ENCODE measurements at places on chromosomes 11 and 22.
A peak's percentile ranks its signal among the peaks of the same experiment; 100 is the strongest.

- DNase-seq, result no peak
Measured at GRCh38 chr11:71486320-71486719, 33.3 kb downstream of the NADSYN1 start.

DNA sequence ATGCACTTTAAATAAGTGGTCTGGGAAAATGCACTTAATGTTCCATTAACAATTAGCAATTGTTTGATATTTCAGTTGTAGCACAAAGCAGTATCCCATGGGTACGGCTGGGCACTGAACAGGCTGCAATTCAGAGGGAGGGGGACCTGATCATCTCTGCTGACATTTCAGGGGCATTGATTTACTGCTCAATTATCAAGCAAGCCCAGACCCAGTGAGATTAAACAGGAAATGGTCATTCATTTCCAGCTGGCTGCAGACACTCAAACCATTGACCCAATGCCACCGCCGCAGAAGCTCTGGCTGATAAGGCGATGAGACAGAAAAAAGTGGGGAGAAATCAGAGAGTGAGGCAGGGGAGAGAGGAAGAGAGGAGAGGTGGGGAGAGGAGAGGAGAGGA, 1.2 kb downstream of the GPR83 start:
- DNase-seq, result no peak

DNA sequence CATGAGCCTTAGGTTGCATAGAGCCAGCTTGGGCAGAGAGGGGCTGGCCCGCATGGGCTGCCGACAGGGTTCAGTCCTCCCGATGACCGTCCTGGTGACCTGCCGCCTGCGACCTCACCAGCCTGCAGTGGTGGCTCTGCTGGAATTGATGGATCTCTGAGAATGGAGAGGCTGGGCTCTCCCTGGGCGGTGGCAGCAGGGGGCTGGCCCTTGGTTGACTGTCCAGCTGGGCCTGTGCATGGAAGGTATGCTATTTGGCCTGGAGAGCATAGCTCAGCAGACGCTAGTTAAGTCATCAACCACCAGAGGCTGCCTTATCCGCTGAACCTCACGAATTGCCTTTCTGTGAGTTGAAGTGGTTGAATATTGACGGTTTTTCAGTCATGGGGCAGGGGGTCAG, 19.7 kb downstream of the GRAMD4 start:
- peak; percentile 68 for DNase-seq

DNA sequence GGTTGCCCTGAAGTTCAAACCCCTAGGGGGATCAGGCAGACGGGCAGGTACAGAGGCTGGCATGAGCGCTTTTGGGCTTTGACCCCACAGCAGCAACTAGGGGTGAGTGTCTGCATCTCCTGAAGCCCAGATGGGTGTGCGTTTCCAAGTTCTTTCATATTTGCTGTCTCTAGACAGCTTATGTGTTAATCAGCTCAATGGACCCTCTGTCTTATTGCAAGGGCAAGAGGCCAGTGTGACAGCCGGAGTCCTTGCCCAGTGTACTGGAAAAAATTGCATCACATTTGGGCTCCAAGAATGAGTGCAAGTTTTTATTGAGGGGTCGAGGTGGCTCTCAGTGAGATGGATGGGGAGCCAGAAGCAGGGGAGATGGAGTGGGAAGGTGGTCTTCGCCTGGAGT, 1863.7 kb upstream of the RAG2 start:
- DNase-seq, result no peak

GRCh38 chr22:17164392-17165024, 5.4 kb upstream of the HDHD5 start:
- no peak for DNase-seq

- no peak for DNase-seq
Measured at GRCh38 chr11:107830915-107831540, 27.6 kb downstream of the SLC35F2 start.
